T-helper 2 cell (primary cell): ENCODE measurements at places on chromosomes 4 and X.

GRCh38 chrX:27968352-27968751 lies 12.9 kb downstream of the DCAF8L1 start:
- no peak for DNase-seq

GRCh38 chrX:40651620-40652223 lies 4.4 kb upstream of the CXorf38 start:
- peak; percentile 57 for DNase-seq

- DNase-seq: no peak
Measured at GRCh38 chrX:100743009-100743607, 11.2 kb upstream of the SYTL4 start.

GRCh38 chr4:123452616-123453015 lies 56.0 kb downstream of the SPRY1 start:
- no peak for DNase-seq

GRCh38 chr4:185838514-185839193 lies 26.7 kb upstream of the SORBS2 start:
- DNase-seq: no peak
